ENCODE measurements at places on chromosomes 16 and 17. TPM values are rescaled to one million over a fixed set of nuclear protein-coding genes. Genes with fewer than 3 reads are reported as not detected.

DNA sequence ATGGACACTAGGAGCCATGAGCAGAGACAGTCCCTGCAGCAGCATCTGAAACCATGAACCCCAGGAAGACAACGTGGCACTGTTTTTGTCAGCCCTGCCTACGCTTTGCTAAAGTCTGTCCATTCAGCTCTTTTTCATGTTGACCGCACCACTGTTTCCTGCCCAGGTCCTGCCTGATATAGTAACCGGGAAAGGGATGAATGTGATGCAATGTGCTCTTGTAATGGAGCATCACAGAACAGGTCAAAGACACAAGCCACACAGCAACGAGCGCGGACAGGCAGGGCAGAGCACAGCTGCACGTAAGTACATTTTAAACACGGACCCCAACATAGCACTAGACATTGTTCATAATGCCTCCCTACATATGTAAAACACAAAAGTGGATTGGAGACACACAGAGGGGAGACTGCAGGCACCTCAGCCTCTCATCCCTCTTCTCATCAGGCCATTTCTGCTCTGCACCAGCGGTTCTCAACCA is 16.9 kb upstream of the TNFRSF13B start:
- DNase-seq: no peak

DNA sequence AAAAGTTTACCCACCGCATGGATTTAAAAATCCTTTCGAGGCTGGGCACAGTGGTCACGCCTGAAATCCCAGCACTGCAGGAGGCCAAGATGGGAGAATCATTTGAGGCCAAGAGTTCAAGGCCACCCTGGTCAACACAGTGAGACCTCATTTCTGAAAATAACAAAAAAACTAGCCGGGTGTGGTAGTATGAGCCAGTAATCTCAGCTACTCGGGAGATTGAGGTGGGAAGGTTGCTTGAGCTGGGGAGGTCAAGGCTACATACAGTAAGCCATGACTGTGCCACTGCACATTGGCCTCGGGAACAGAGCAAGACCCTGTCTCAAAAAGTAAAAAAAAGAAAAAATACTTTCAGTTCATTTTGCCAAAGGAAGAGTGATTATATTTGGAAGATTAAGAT is 12.7 kb downstream of the GNA13 start:
- no peak for DNase-seq

GRCh38 chr16:24516900-24517669 is 22.3 kb upstream of the RBBP6 start:
- no peak for DNase-seq

DNA sequence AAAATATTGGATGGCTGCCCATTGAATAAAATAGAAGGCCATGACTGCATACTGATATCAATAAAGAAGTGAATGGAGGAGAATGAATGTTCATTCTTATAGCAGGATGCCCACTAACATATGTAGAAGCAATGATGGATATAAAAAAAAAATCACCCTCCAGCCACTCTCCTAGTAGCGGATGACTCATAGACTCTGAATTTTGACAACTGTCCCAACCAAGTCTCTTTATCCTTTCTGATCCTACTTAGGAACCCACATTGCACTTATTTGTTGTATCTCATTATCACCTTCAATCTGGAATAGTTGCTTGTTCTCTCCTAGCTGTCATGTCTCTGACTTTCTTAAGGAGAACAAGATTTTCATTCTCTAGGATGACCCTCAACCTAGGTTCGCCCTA is 429.9 kb downstream of the HS3ST3B1 start:
- no peak for DNase-seq

GRCh38 chr16:1144476-1145382 is 8.2 kb upstream of the CACNA1H start:
- no peak for DNase-seq

GRCh38 chr17:28879886-28880571 is 17.5 kb downstream of the FLOT2 start:
- DNase-seq: no peak

GRCh38 chr16:15811481-15812400 is 45.1 kb downstream of the MYH11 start:
- peak; percentile 38 for DNase-seq

- DNase-seq: no peak
Observed at GRCh38 chr17:57201481-57201880, 54.8 kb upstream of the MSI2 start.

- DNase-seq: no peak
Observed at GRCh38 chr16:29845656-29846055, 17.4 kb downstream of the CDIPT start.

- no peak for DNase-seq
Observed at GRCh38 chr17:5630434-5630833, 46.1 kb upstream of the NLRP1 start.

DNA sequence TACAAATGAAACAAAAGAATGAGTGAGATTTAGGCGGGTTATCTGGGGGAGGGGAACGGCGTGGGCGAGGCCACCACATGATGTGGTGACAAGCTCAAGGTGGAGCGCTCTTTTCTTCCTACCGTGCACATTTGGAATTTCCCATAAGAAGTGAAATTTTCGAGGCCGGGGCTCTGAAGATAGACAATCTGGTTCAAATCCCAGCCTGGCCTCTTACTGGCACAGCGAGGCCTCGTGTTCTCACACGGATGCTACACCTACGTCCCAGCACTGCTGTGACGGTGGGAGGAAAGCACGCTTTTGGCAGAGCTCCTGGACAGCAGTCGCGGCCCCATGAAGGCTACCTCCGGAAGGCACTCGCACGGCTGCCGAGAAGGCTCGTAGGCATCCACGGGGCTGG is 25.2 kb downstream of the ZDHHC7 start:
- DNase-seq: no peak

GRCh38 chr16:5019775-5020174 is 14.0 kb downstream of the NAGPA start:
- DNase-seq: no peak

DNA sequence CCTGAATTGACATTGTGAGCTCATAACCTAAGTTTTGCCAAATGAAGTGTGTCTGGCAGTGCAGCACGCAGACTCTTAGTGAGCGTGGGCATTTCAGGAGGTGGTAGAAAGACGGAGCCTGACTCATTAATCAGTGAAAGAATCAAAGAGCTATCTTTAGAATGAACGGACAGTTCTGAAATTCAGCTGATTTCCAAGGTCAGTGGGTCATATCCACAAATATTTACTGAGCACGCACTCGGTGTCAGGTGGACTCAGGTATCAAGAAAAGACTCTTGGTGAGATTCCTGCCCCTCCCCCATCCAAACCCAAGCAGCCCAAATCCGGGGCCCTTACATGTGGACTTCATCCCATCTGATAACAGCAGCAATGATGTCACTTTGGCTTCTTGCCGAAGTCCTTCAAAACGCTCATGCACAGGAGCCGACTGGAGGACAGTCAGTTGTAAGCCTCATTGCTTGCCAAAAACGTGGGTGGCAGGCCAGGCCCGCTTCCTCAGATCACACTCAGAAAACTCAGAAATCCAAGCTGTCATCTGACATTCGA is 185.8 kb downstream of the HS3ST3A1 start:
- no peak for DNase-seq

- no peak for DNase-seq
Observed at GRCh38 chr17:73987845-73988509, 215.5 kb upstream of the RPL38 start.

GRCh38 chr17:66383333-66383732 is 80.9 kb downstream of the PRKCA start:
- no peak for DNase-seq

GRCh38 chr17:7837408-7838088 is 3.5 kb downstream of the KDM6B start:
- no peak for DNase-seq

- no peak for DNase-seq
Observed at GRCh38 chr16:58265480-58266052, 29.3 kb downstream of the PRSS54 start.

- no peak for DNase-seq
Observed at GRCh38 chr16:55437625-55438024, 41.4 kb upstream of the MMP2 start.

DNA sequence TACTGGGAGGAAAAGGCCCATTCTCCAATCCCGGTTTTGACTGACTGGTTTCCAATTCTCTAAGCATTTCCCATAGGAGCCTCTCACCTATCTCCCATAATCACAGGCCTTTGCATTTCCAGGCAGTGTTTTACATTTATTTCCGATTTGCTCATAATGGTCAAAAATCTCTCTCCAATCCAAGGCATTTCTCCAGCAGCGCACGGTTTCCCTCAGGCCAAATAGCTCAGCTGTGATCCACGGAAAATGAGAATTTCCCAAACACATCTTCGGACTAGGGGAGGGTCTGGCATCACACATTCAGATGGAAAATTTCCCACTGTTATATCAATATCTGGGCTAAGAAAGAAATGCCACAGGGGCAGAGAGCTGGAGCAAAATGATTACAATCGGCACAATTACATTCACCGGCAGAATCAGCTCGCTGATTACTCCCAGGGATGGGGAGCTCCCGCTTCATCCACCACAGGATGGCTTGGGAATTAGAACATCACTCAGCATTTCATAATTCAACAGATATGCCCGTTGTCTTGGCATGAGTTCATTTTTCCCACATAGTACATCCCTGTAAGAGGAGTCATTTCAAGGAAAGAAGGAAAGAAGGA is 6.7 kb downstream of the PIPOX start:
- DNase-seq: no peak

DNA sequence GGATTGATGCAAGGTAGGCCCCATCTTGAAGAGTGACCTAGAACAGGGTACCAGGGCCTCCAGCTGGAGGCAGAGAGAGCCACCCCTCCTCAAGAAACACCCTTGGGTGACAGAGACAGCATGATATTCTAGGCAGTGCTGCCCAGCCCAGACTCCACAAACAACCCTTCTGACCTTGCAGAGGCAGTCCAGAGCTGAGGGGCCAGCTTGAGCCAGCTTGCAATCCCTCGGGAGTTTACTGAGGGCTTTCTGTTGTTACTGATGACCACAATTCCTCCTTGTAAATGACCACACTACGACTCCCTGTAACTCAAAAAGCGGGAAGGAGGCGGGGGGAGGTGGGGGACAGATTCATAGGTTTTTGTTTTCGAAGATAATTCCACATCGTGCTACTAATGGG is 18.6 kb upstream of the MNT start:
- no peak for DNase-seq

DNA sequence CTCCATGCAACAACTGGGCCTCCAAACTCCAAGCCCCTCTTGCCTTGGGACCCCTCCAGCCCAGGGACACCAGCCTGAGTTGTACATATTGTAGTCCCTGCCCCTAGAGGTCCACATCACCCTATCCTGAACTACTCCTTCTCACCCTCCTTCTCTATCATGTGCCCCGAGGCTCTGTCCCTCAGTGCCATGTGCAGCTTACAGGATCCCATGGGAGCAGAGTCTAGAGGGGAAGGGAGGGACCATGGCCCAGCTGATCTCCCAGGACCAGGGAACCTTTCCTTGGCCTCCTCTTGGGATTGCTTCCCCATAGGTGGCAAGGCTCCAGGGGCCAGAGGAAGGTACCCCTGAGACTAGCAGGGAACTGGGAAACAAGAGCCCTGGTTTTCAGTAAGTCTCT is 35.3 kb downstream of the TMEM132E start:
- DNase-seq: no peak

- DNase-seq: no peak
Observed at GRCh38 chr17:1774390-1775176, 12.7 kb downstream of the SERPINF1 start.

- no peak for DNase-seq
Observed at GRCh38 chr16:70508752-70509151, 14.6 kb downstream of the COG4 start.

GRCh38 chr16:30004811-30005242 is 6.0 kb downstream of the DOC2A start:
- DNase-seq: no peak

- DNase-seq: no peak
Observed at GRCh38 chr17:76820039-76820438, 48.2 kb upstream of the MGAT5B start.

DNA sequence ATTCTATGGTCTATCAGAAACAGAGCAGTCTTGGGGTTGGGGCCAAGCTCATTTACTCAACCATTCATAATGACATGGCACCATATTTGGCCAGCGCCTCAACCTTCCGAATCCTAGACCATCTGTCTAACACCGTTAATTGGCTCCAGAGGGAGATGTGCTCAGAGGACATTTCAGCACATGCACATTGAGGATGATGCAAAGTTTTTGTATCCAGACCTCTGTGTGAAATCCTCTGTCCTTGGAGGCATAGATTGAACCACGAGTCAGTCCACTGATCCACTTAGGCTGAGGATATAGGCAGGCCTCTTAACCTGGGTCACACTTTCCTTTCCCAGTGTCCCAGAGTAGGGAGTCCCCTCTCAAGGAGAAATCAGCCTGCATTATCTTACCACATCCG is 85.5 kb downstream of the SHISA6 start:
- DNase-seq: no peak

- DNase-seq: no peak
Observed at GRCh38 chr17:6701719-6702118, 11.4 kb downstream of the SLC13A5 start.

DNA sequence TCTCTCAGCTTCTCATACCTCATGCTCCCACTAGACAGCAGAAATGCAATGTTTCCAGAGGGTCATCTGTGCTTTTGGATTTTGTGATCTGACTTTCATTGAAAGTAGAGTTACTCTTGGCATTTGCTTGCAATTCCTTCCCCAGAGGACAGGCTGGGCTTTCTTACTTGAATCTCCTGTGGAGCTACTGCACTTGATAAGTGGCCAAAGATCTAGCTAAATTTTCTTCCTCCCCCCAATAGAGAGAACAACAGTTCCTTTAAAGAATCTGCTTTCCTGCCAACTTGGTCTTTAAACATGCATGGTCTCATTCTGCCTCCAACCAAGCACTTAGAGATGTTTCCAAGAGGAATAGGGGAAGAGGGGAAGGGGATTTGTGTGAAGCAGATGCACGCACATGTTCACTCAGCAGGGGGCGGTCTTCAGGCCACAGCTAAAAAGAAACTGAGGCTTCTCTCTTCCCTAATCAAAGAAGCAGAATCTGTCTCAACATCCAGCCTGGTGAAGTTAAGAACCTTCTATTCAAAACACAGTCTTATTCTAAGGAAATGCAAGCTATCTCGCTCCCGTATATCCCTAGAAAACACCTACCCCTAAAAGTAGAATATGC is 229.6 kb downstream of the ZFHX3 start:
- DNase-seq: no peak

GRCh38 chr17:78172249-78173051 is 4.1 kb downstream of the SYNGR2 start:
- no peak for DNase-seq

MT4 gene
- total RNA-seq: not detected

CFAP97D1 gene
- not detected for total RNA-seq

BAIAP3 gene
- 1.2 TPM for total RNA-seq

KRTAP9-7 gene
- total RNA-seq: not detected

KRT33A gene
- total RNA-seq: not detected

NTHL1 gene
- 39.3 TPM for total RNA-seq

KCTD13 gene
- total RNA-seq: 24.7 TPM

KRT40 gene
- not detected for total RNA-seq

SERPINF2 gene
- total RNA-seq: 1.2 TPM

KRTAP3-2 gene
- total RNA-seq: not detected

HYDIN gene
- total RNA-seq: 7.3 TPM

ZNF385C gene
- 0.34 TPM for total RNA-seq

WFDC1 gene
- 0.29 TPM for total RNA-seq

KNOP1 gene
- total RNA-seq: 22.2 TPM

KRT24 gene
- total RNA-seq: not detected

All from kidney epithelial cell (primary cell).